CD4-positive, alpha-beta T cell treated with Interleukin-2 at 100 ng/mL for 4 hours (primary cell): ENCODE measurements at places on chromosomes 5 and 9.

DNA sequence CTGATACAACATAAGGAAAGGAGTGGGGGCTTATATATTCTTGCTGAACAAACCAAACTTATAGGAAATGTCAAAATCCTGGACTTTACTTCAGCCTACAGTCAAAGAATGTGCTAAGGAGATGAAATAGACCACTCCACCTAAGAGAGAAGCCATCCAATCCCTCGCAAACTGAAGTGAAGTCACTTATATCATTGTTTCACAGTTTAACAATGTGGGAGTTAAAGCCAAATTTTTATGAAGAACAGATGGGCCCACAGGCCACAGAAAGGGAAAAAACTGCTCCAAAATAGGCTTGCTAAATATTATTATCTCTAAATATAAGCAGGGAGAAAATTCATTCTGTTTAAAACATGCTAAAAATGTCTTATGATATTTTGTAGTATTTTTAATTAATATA lies 233.3 kb downstream of the GAS1 start:
- no peak for DNase-seq

GRCh38 chr9:2198956-2199635 lies 183.9 kb downstream of the SMARCA2 start:
- no peak for DNase-seq

DNA sequence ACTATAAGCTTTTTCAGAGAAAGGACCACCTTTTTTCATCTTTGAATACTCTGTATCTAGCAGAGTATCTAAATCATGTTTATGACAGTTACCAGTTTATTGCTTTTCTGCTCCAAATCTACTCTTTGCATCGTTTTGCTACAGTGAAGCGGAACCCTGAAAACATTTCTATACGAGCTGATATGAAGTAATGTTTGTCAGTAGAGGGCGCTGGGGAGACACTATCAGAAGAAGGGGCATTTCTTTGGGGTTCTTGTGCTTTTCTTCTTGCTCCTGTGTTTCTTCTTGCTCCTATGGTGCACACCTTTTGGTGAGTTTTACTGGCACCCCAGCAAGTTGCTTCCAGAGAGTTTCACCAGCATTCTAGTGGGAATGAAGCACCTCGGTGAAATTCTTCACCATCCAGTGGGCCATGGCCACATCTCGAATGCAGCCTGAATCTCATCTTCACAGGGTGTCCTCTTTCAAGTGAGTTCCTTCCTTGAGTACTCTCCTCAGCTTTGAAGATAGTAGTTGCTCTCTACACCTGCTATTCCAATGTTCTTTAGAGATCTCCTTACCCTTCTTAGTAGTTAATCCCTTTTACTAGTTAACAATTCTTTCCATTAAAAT lies 98.4 kb downstream of the FGF1 start:
- DNase-seq = peak; percentile 14

DNA sequence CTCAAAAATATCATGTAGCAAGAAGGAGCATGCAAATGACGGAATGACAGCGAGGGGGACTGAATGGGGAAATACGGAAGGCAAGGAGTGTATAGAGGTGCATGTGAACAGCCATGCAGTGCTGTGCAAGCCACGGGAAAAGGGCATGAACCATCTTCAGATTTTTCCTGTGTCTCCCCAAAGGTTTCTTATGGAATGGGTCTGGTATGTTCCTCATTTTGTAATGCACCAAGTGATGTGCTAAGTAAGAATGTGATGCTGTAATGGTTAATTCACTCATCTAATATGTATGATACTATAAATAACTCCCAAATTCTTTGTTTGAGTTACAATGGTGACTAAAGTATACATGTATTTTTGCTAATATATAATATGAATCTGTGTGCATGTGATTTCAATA lies 99.0 kb upstream of the DAB2 start:
- DNase-seq = no peak

DNA sequence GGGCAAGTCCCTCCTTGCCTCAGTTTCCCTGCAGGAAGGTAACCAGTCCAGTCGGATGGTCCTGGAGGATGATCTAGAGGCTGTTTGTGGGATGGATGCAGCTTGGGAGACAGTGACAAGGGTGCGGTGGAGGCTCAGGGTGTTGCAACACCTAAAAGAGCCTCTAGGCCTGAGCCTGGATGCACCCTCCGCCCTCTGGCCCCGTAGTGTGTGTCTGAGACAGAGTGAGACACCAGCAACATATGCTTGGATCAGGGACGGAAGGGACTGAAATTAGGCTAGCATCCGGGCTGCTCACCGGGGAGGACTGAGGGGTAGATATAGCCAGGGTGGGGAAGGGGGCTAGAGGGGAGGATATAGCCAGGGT lies 1.1 kb downstream of the CRAT start:
- DNase-seq = no peak

DNA sequence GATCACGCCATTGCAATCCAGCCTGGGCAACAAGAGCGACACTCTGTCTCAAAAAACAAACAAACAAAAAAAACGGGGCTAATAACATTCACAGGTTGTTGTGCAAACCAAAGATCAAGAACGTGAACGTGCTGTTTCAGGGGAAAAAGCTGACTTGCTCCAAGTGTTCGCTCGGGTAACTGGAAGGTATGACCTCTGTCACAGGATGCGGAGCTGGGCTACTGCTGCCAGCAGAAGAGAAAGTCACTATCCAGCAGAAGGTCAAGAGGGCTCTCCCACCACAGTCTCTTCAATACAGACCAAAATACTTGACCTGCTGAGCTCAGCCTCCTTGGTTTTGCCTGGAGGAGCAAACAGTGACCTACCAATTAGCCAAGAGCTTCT lies 59.7 kb downstream of the ABCA1 start:
- DNase-seq = no peak

GRCh38 chr5:39400713-39401578 lies 23.8 kb downstream of the DAB2 start:
- DNase-seq = no peak

- no peak for DNase-seq
These were observed 84.9 kb downstream of the ADAMTS12 start for GRCh38 chr5:33806738-33807442.

GRCh38 chr9:120544441-120544840 lies 35.5 kb downstream of the CDK5RAP2 start:
- DNase-seq = no peak

GRCh38 chr5:135217669-135218485 lies 181.2 kb downstream of the MACROH2A1 start:
- no peak for DNase-seq

DNA sequence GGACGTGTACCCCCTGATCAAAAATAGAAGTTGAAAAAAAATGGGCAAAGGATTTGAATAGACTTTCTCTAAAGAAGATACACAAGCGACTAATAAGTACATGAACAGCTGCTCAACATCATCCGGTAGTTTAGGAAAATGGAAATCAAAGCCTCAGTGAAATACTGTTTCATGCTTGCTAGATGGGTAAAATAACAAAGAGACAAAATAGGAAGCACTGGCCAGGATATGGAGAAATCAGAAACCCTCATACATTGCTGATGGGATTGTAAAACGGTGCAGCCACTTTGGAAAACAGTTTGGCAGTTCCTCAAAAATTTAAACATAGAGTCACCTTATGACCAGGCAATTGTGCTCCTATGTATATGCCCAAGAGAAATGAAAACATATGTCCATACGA lies 65.0 kb upstream of the SUB1 start:
- DNase-seq = no peak

DNA sequence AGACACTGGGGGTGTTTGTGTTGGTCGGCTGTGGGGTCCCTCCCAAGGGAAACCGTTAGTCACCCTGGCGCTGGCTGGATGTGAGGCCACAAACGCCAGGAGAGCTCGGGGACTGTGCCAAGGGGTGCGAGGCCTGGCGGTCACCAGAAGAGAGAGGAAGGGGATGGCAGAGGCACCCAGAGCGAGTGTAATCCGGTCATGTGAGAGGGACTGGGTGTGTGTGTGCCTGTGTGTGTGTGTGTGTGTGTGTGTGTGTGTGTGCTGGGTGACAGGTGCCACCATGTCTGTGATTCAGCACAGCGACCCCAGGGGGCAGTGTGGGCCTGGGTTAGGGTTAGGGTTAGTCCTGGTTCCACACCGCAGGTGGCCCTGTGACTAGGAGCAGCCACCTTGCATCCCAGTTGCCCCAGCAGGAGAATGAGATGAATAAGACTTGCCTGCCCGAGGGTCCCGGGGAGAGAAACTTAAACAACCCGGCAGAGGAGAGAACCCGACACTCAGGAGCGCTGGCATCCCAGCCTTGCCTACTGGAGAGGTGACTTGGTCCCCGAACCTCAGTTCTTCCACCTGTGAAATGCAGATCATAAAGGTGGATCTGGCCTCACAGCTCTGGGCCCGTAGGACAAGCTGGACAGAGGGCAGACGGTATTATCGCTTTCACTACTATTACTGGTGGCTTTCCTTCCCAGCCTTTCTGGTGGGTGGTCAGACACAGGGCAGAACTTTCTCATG lies 1.4 kb upstream of the ADAMTSL2 start:
- peak; percentile 63 for DNase-seq

GRCh38 chr9:92634712-92635605 lies 35.0 kb downstream of the IPPK start:
- peak; percentile 48 for DNase-seq

- no peak for DNase-seq
These were observed 48.6 kb upstream of the RNU6ATAC start for GRCh38 chr9:134212809-134213507.

GRCh38 chr9:84485539-84485938 lies 145.0 kb upstream of the SLC28A3 start:
- DNase-seq = no peak

DNA sequence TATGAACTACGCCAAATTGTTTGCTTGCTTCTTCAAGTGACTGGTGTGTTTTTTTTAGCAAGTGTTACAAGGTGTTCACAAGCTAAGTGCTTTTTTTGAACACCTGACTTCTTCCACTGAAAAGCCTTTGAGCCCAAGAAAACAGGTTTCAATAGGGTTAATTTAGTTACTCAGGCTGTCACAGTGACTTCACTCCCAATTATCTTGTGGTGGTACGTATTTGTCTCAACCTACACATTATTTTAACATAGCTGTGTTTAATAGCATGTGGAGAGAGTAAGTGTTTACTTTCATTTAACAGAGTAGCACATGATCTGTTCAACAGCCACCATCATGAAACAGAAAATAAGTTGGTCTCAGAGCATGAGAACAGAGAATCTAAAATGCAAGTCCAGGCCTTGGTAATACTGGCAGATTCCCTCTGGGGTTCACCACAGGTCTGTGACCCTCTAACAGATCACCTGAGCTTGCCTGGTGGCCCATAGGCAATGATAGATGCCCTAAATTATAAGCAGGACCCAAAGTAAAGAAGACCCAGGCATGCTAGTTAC lies 267.7 kb upstream of the SMARCA2 start:
- no peak for DNase-seq

GRCh38 chr9:122510502-122510901 lies at the start of gene OR1J2:
TSS of gene OR1J2 (plus strand) at chr9:122510802. CDS start at chr9:122510802, 0 bp downstream.
- DNase-seq = no peak

GRCh38 chr5:157571357-157571827 lies 4.2 kb downstream of the ADAM19 start:
- peak; percentile 40 for DNase-seq

- DNase-seq = no peak
These were observed 127.0 kb upstream of the VLDLR start for GRCh38 chr9:2494562-2494961.

DNA sequence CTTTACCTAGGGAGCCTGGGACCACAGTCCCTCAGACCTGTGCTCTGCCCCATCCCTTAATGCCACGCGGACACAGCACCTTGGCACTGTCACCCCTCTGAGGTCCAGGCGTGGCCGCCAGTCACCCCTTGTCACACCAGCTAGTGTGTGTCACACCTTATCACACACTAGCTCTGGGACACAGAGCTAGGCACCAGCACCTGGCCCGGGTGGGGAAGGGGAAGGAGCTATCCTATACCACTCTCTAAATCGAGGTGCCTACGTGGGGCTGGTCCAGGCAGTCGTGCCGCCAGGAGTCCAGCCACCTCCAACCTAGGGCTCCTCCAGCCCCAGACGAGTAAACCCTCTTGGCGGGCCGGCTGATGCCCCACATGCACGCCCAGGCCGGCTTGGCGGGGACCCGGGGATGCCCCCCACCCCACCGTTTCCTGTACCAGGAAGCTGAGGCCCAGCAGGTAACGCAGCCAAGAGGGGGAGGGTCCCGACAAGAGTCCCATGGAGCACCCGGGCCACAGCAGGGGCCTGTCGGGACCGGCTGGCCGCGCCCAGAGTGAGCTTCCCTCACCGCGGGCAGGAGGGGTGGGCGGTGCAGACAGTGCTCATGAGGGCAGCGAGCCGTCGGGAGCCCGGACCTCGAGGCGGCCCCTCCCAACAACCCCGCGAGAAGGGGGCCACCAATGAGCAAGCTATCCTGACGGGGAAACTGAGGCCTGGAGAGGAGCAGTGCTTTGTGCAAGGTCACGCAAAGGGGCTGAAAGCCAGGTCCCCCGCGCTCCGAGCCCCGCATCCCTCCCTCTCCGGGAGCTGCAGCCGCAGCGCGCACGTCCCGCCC lies 550 bp downstream of the CORO2A start:
- DNase-seq = peak; percentile 22

DNA sequence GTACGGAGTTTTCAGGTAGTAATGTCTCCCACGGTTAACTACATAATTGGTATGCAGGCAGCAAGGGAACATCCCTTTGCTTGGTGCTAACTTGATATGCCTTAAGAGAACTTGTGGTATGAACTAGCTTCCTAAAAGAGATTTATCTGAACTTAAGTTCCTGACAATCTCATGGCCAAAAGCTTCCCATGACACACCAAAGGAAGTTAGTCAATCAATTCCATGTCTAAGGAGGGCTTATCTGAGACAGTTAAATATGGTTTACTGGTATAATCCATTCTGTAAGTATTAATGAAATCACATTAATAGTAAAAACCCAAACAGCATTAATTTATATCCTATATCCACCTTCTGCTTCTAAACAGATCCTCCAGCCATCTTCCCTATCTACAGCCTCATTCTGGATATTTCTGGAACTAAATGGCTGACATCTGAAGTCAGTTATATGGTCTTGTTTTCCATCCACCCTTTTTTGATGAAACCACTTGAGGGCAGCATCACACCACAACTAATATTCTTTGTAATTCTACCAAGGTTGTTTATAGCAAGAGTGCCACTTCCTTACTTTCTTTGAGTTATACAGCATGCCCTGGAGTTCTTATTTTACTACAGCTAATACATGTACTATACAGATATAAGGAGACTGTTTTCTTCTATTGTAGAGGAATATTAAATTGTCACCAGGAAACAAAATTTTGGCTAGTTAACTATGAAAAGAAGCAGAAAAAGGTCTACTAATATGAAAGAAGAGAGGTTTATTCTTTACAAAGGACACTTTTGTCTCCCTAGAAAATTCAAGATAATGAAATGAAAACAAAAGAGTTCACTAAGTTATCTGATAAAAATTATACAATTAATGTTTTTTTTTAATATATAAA lies 34.7 kb downstream of the SHOC1 start:
- DNase-seq = peak; percentile 76

- no peak for DNase-seq
These were observed 28.2 kb upstream of the CCNB1 start for GRCh38 chr5:69138766-69139165.

- DNase-seq = no peak
These were observed 4.2 kb downstream of the C1QTNF2 start for GRCh38 chr5:160366230-160366629.

DNA sequence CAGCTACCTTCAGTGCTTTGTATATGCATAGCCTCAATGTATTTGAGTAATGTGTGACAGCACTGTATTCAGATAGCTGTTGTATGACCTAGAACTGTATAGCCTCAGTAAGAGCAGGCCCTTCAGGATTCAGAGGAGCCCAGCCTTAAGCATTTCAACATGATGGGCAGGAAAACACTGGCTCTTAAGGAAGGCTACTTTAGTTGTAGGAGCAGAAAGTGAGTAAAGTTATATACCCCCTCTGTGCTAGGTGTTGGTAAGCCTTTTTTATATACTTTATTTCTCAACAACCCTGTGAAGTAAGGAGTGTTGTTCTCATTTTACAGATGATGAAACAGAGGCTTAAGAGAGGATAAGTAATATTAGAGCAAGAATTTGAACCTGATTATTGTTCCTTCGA lies 1.5 kb upstream of the GPR21 start:
- DNase-seq = no peak
